Activated T-helper 1 cell treated with anti-CD3 and anti-CD28 coated beads, Interleukin-2, amount 50 U/mL, for 16 hours (primary cell): ENCODE measurements at places on chromosomes 2 and 18.

GRCh38 chr2:28976584-28976983 is 4.5 kb upstream of the TOGARAM2 start:
- DNase-seq = no peak

- DNase-seq = no peak
Observed at GRCh38 chr18:24009651-24010333, 4.8 kb upstream of the TTC39C start.

- no peak for DNase-seq
Observed at GRCh38 chr18:34866739-34867138, 156.6 kb downstream of the DTNA start.

DNA sequence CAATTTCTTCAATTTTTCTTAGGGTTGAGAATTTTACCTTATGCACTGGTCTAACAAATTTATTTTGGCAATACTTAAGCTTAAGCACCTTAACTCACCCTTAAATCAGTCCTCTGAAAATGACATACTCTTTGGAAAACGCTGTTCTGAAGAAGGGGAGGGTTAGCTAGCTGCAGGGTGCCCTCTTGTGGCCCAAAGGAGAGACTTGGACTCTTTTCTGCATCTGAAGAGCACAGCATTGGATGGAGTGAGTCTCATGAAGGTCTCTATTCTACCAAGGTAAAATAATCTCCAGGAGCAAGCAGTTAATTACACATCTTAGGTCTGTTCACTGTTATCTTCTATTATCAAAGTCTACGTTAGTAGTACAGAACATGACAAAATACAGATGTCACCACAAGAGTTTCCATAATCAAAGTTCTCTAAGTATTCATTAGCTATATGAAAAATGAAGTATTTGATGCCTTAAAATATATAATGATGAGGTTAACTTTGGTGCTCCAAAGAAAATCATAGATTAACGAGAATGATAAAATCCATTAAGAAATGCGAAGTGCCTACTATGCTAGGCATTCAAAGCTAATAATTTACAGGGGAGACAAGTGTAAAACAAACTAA is 24.4 kb downstream of the PUM2 start:
- no peak for DNase-seq

DNA sequence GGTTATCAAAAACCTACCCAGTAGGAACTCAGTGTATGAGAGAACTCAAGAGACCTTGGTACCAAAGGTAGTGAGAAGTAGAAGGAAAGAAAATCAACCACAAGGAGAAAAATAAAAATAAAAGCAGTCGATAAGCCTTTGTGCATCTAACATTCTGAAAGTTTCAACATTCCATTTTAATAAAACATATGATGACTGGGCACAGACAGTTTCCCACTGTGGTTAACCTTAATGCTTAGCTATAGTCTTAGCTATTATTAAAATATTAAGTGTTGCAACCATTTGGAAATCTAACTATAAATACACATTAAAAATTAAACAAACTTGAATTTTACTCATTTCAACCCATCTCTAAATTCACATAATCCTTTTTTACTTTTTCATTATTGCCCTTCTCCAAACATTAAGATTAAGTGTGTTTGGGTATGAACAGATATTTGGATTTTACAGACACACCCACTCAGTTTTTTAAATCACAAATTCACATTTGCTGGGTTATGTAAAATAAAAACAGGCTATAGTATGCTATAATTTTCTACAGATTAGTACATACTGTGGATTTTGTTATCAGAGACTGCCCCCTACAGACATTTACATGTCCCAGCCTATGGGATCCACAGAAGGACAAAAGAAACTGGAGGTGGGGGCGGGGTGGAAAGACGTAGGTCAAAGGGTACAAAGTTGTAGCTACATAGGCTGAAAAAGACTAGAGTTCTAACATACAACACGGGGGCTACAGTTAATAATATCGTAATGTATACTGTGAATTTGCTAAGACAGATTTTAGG is 32.8 kb downstream of the SRBD1 start:
- DNase-seq = no peak

- no peak for DNase-seq
Observed at GRCh38 chr2:240557808-240558207, at the start of gene ANKMY1. TSS of gene ANKMY1 (minus strand) at chr2:240557988. CDS start at chr2:240557335, 653 bp downstream.
